Kidney (tissue), 22 donors: ENCODE measurements at places on chromosomes 7 and 10. TPM values are rescaled to one million over a fixed set of nuclear protein-coding genes. Genes with fewer than 3 reads are reported as not detected.

DNA sequence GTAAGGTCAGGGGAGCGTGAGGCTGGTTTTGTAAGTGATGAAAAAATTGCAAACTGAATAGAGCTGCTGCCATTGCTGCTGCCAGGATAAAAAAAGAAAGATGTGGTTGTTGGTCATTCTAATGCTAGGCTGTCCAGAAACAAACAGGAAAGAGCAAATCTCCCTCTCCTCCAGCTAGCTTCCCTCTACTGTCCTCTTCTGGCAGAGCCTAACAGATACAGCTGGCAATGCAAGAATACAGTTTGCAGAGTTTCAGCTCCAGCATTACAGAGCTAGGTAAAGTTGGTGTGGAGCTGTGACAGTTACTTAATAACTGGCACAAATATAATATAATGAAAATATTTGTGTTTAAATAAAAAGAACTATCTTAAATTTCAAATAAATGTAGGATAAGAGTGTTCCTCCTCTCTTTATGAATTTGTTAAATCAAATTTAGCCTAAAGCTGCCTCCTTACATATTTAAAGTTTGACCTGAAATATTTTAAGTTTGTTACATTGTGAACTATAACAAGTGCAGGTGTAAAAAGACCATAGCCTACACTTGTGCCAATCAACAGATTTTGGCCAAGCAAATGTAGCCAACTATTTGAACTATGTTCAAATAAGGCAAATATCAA, 407.7 kb downstream of the SH2D4B start:
- no peaks in the 10 kb centered on the region for H3K27me3 ChIP-seq
- no peak for DNase-seq
- no peak overlapping the region for H3K4me3 ChIP-seq

Gene KIF20B
- total RNA-seq: 7.3 TPM

DNA sequence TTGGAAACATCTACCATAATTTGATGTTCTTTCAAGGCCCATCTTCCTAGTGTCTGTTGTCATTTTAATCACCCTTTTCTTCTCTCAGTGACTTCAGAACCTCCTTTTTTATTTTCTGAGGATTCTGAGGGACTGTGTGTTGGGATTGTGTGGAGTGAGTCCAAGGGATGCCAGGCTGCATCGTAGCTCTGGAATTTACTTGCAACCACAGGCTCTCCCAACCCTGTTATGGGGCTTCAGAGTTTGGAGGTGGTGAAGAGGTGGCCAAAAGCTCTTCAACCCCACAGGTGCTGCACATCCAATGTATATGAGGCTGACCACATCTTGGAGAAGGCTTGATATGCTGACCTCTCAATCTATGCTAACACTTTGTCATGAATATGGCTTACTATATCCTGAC, 79.5 kb upstream of the GPR141 start:
- H3K27ac ChIP-seq: no peak overlapping the region
- no peaks in the 10 kb centered on the region for H3K27me3 ChIP-seq
- no peaks in the 10 kb centered on the region for H3K36me3 ChIP-seq
- H3K4me1 ChIP-seq: no peaks in the 10 kb centered on the region

- peak; percentile 62 for DNase-seq
- no peaks in the 10 kb centered on the region for H3K27me3 ChIP-seq
- H3K4me1 ChIP-seq: no peaks in the 10 kb centered on the region
- H3K36me3 ChIP-seq: no peaks in the 10 kb centered on the region
- no peak overlapping the region for H3K4me3 ChIP-seq
Measured at GRCh38 chr7:81484261-81484660, 285.6 kb downstream of the HGF start.

- H3K4me1 ChIP-seq: no peaks in the 10 kb centered on the region
- H3K4me3 ChIP-seq: no peak overlapping the region
- no peak overlapping the region for H3K27ac ChIP-seq
- no peaks in the 10 kb centered on the region for H3K27me3 ChIP-seq
- no peaks in the 10 kb centered on the region for H3K36me3 ChIP-seq
- DNase-seq: peak; percentile 25
Measured at GRCh38 chr7:24381894-24382505, 98.0 kb downstream of the NPY start.

- no peak overlapping the region for H3K27ac ChIP-seq
- no peak for DNase-seq
- no peaks in the 10 kb centered on the region for H3K27me3 ChIP-seq
- H3K4me3 ChIP-seq: no peak overlapping the region
- no peaks in the 10 kb centered on the region for H3K36me3 ChIP-seq
Measured at GRCh38 chr10:50281210-50281966, 30.1 kb upstream of the ASAH2 start.

Gene SLC29A4
- 3.4 TPM for total RNA-seq

GRCh38 chr10:122196218-122196617, 74.9 kb upstream of the BTBD16 start:
- DNase-seq: no peak
- no peaks in the 10 kb centered on the region for H3K4me1 ChIP-seq
- H3K27me3 ChIP-seq: no peaks in the 10 kb centered on the region

Gene KCP
- 44.6 TPM for total RNA-seq

DNA sequence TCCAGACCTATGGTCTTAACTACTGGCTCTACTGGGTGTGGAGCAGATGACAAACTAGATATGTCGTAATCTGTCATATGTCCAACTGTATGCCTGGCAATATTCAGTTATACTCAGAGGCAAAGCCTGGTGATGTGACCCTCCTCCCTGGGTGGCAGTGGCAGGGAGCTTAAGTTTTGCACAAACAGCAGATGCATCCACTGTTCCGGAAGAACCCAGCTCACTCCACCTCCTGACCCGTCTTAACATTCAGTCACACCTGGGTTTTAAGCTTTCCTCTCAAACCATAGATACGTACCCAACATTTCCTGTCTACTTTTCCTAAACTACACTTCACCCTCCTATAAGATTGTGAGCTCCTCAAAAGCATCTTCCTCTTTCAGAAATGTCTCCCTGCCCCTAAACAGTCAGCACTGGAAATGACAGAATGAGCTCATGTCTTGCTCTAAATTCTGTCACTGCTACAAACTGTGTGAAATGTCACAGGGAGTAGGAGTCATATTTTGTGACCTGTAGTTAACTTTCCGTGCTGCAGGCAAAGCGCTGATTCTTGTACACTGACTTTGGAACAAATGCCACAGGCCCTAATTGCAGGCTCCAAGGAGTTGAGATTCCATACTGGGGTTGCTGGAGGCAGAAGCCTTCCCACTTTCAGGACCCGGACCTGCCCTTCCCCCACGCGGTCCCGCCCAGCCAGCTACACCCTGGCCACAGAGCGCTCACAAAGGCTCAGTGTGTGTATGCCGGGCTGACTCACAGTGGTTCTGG, 23.9 kb downstream of the SCD start:
- no peak overlapping the region for H3K4me3 ChIP-seq
- peak; percentile 76 for DNase-seq
- no peaks in the 10 kb centered on the region for H3K4me1 ChIP-seq
- no peaks in the 10 kb centered on the region for H3K27me3 ChIP-seq
- H3K27ac ChIP-seq: peak overlapping the region; percentile 73
- no peaks in the 10 kb centered on the region for H3K36me3 ChIP-seq

Gene CCDC136
- 4.2 TPM for total RNA-seq

Gene SLC16A12
- 38.8 TPM for total RNA-seq

GRCh38 chr10:21687266-21688008, 153.4 kb downstream of the MLLT10 start:
- peaks cover 3% of the 10 kb centered on the region for H3K36me3 ChIP-seq
- H3K4me3 ChIP-seq: no peak overlapping the region
- H3K4me1 ChIP-seq: no peaks in the 10 kb centered on the region
- no peak for DNase-seq

DNA sequence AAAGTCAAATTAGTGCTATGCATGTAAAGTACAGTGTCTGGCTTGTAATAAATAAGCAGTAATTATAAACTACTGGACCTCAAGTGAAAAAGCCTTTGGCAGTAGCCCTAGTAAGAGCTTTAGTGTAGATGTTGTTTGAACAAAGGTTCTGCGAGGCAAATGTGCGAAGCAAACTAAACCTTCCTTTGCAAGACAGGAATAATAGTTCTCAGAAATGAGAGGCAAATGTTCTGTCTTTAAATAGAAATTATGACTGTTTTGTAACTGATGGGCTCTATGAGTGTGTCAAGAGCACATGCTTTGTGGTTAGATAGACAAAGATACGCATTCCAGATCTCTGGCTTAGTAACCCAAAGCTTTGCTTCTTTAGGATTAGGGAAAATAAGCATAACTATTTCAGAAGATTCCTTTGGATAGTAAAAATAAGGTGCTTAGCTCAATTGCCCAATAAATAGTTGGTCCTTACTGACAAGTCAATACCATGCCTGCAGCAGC, 169.2 kb upstream of the CDC14C start:
- H3K4me1 ChIP-seq: no peaks in the 10 kb centered on the region
- H3K4me3 ChIP-seq: no peak overlapping the region
- no peak for DNase-seq
- H3K27ac ChIP-seq: no peak overlapping the region
- no peaks in the 10 kb centered on the region for H3K27me3 ChIP-seq

- H3K27ac ChIP-seq: no peak overlapping the region
- no peak overlapping the region for H3K4me3 ChIP-seq
- DNase-seq: no peak
Measured at GRCh38 chr10:21217107-21217506, 308.4 kb downstream of the SKIDA1 start.

DNA sequence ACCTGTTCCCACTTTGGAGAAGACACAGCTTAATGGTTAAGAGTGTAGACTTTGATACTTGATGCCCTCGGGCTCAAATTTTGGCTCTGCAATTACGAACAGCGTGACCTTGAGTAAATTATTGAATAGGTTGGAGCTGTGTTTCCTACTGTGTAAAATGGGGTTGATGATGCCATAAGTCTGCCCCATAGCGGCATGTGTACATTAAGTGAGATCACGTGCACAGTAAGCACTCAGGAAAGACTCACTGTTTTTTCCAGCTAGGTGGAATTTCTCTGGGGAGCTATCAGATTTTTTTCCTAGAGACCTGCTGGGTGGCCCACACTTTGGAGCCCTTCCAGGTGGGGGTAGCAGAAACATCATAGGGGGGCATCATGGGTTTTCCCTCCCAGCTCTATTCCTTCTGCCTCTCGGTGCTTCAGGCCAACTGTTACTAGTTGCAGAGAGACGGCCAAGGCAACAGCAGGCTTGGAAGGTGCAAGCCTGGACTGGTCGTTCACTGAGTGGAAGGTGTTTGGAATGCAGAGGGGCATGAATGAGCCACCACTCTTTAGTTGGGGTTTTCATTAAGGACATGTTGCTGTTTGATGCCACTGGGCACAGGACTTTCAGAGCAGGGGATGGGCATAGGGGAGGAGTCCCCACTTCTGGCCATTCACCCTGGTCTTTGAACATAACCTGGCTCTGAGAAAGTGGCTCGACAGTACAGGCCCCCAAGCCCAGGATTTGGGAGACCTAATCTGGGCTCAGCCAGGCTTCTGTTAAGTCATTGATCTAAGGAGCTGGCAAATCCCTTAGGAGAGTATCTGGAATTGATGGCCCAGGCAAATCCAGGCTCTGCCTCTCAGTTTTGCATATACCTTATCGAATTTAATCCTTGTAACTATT, 64.0 kb downstream of the SYPL1 start:
- H3K4me1 ChIP-seq: peaks cover 26% of the 10 kb centered on the region
- DNase-seq: no peak
- no peaks in the 10 kb centered on the region for H3K36me3 ChIP-seq
- no peaks in the 10 kb centered on the region for H3K27me3 ChIP-seq
- H3K4me3 ChIP-seq: no peak overlapping the region
- H3K27ac ChIP-seq: peak overlapping the region; percentile 47

DNA sequence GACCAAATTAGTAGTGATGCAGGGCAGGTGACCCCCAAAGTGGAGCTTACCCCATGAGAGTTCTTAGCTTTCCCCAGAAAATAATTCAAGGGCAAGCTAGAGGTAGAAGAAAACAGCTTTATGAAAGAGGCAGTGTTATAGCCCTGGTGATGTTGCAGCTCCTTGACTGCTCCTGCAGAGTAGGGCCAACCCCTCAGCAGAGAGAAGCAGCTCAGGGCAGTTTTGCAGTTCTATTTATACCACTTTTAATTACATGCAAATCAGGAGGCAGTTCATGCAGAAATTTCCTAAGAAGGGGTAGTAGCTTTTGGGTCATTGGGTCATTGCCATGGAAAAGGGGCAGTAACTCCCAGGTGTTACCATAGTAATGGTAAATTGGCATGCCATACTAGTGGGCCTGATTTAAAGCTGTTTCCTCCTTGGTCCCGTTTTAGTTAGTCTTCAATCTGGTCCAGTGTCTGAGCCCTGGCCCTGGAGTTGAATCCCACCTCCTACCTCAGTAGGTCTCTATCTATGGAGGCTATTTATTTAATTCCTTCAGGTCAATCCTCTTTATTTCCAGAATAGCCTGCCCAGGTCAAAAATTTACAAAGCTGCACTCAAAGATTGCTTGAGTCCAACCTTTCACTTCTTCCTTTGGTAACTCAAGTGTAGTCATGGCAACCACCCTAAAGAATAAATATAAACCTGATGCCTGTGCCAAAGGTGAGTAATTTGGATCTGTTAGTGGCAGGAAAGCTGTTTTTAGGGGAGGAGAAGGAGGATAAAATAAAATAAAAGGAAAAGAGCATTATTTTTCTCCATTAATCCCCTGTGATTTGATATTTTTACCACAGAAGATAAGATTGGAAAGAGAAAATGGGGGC, 29.5 kb downstream of the PLXDC2 start:
- peak; percentile 36 for DNase-seq
- no peak overlapping the region for H3K4me3 ChIP-seq
- H3K4me1 ChIP-seq: no peaks in the 10 kb centered on the region

GRCh38 chr7:14596421-14596820, 306.1 kb downstream of the DGKB start:
- H3K27me3 ChIP-seq: no peaks in the 10 kb centered on the region
- no peak overlapping the region for H3K27ac ChIP-seq
- no peaks in the 10 kb centered on the region for H3K36me3 ChIP-seq
- H3K4me1 ChIP-seq: no peaks in the 10 kb centered on the region
- H3K4me3 ChIP-seq: no peak overlapping the region
- no peak for DNase-seq

GRCh38 chr10:3652886-3653285, 132.1 kb downstream of the KLF6 start:
- H3K27ac ChIP-seq: no peak overlapping the region
- H3K27me3 ChIP-seq: no peaks in the 10 kb centered on the region
- no peak overlapping the region for H3K4me3 ChIP-seq
- no peaks in the 10 kb centered on the region for H3K4me1 ChIP-seq
- H3K36me3 ChIP-seq: no peaks in the 10 kb centered on the region

- H3K4me1 ChIP-seq: peaks cover 8% of the 10 kb centered on the region
- no peaks in the 10 kb centered on the region for H3K27me3 ChIP-seq
- no peak overlapping the region for H3K4me3 ChIP-seq
- DNase-seq: no peak
- H3K27ac ChIP-seq: no peak overlapping the region
Measured at GRCh38 chr10:133162910-133163856, 3.2 kb downstream of the KNDC1 start.

DNA sequence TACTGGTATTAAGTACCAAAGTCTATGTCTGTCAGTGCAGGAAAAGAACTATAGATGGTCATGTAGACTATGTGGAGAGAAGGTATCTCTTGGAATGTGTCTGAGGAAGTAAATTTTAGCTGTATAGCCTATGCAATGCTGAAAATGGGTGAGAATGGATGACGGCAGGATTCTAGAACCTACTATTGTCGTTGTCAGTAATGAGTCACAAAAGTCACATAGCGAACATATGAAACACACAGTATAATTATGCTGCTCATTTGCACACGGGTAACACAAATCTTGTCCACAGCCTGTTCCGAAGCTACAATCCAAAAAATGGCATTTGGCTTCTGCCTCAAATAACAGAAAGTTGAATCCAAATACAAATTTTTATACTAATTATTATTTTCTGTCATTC, 33.6 kb upstream of the KMT2E start:
- no peak overlapping the region for H3K4me3 ChIP-seq
- no peaks in the 10 kb centered on the region for H3K36me3 ChIP-seq
- DNase-seq: no peak
- H3K27ac ChIP-seq: no peak overlapping the region

Gene BTBD16
- 1.2 TPM for total RNA-seq

Gene NPTX2
- total RNA-seq: 2.0 TPM
